IPS DF 19.7 (cell line): ENCODE measurements at places on chromosomes 12 and 14.
A peak's percentile ranks its signal among the peaks of the same experiment; 100 is the strongest.

- DNase-seq = no peak
Measured at GRCh38 chr12:26114720-26115401, 10.0 kb downstream of the BHLHE41 start.

- no peak for DNase-seq
Measured at GRCh38 chr14:80958226-80958625, 2.8 kb downstream of the TSHR start.

GRCh38 chr14:104441275-104442106 is 138.1 kb upstream of the C14orf180 start:
- no peak for DNase-seq

- no peak for DNase-seq
Measured at GRCh38 chr14:77848031-77848430, 48.1 kb downstream of the ADCK1 start.

GRCh38 chr12:90102957-90103652 is 394.5 kb upstream of the ATP2B1 start:
- peak; percentile 7 for DNase-seq

- DNase-seq = no peak
Measured at GRCh38 chr14:33484264-33484663, 466.6 kb downstream of the EGLN3 start.

- DNase-seq = no peak
Measured at GRCh38 chr12:72041811-72042210, 103.2 kb downstream of the TPH2 start.

- no peak for DNase-seq
Measured at GRCh38 chr12:46073321-46073720, 82.9 kb upstream of the SCAF11 start.

DNA sequence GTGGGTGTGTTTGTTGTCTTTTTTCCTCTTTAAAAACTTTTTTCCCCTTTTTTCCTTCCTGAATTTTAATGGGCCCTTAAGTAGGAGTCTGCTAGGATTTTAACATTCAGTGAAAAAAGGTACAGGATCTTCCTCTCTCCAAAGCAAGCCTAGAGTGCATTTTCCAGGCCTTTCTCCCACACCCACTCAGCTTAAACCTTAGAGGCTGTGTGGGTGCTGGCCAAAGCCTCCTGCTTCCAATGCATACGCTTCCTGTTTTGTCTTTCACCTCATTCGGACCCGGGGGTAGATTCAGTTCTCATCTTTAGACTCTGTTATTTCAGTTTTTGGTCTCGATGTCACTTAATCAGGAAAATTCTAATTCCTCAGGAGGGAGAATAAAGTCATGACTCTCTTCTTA is 51.2 kb downstream of the TMEM30B start:
- no peak for DNase-seq

- DNase-seq = no peak
Measured at GRCh38 chr14:81534510-81535074, 939 bp upstream of the SEL1L start.

GRCh38 chr12:27236498-27236897 is 7.6 kb upstream of the STK38L start:
- DNase-seq = no peak

GRCh38 chr12:115032521-115032920 is 348.5 kb upstream of the TBX3 start:
- DNase-seq = no peak

- DNase-seq = no peak
Measured at GRCh38 chr14:100706200-100706599, 20.5 kb upstream of the DLK1 start.

DNA sequence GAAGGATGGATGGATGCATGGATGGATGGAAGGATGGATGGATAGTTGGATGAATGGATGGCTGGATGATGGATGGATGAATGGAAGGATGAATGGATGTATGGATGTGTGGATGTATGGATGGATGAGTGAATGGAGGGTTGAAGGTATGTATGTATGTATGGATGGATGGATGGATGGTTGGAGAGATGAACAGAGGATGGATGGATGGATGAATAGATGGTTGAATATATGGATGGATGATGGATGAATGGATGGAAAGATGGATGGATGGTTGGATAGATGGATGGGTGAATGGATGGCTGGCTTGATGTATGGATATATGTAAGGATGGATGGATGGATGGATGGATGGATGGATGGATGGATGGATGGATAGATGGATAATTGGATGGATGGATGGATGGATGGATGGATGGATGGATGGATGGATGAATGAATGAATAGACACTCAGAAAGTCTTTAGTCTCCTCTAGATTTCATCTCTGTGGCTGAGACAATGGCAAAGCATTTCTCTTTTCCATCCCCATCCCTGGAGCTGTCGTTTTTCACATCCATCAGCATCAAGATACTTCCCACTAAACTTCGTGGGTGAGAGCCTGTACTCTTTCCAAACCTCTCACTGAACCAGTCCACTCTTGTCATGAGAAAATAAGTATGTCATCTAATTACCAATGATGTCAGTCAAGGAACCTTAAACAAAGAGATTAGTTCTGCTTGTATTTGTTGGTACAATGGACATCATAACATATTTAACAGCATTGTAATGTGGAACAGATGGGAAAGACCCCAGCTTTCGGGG is 74.8 kb upstream of the CLMN start:
- no peak for DNase-seq

GRCh38 chr12:57096099-57096572 is 7.2 kb downstream of the NAB2 start:
- DNase-seq = no peak

GRCh38 chr12:98471085-98471484 is 44.3 kb upstream of the TMPO start:
- DNase-seq = no peak

- DNase-seq = no peak
Measured at GRCh38 chr12:120842595-120842994, 61.6 kb downstream of the SPPL3 start.

- no peak for DNase-seq
Measured at GRCh38 chr12:15638231-15638630, 151.0 kb downstream of the EPS8 start.

- no peak for DNase-seq
Measured at GRCh38 chr12:113284751-113285150, 50.2 kb downstream of the SLC8B1 start.

GRCh38 chr12:123062681-123063486 is 82.4 kb downstream of the ARL6IP4 start:
- no peak for DNase-seq

DNA sequence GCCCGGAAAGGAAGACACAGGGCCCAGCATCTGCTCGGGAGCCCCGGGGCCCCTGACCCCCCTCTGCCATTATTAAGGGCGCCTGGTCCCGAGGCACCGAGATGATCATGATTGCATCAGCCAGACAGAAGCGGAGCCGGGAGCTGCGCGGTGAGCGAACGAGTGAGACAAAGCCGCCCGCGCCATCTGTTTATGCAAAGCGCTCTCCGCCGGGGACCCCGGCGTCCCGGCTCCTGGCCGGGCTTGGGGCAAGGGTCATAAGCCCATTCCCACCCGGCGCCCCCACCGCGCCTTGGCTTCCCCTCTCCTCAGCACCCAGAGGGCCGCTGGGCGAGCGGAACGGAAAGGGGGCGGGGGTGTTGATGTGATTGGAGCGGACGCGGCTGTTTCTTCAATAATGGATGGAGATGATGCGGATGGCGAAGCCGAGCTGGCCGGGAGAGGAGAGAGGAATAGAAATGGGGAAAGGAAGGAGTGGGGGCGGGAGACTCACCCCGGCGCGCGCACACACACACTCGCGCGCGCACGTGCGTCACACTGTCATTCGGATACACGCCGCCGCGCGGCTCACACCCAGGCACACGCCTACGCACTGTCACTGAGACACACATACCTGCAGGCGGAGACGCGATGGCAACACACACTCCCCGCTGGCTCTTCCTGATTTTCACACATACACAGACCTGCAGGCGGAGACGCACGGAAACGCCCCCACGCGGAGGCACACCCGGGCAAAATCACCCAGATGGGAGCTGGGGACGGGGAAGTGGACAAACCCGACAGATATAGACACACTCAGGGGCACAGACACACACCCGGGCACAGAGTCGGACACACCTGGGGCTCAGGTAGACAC is 10.7 kb downstream of the STAC3 start:
- no peak for DNase-seq

- no peak for DNase-seq
Measured at GRCh38 chr12:108778053-108778452, 46.7 kb upstream of the CORO1C start.

DNA sequence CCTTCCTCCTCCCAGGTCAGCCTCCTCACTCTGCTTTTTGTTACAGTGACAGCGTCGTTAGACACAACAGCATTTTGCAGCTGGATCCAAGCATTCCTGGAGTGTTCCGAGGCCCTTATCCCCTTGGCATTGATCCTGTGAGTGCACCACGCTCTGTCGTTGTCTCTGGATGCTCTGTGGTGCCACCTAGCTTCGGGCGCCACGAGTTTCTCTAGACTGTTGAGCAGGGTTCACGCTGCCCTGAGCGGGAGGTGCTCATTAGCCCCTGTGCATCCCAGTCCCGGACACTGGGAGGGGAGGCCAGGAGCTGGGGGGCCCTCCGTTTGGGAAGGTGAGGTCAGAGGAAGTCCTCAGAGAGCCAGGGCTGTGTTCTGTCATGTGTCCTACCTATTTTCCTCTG is 17.3 kb upstream of the DNAH10 start:
- no peak for DNase-seq

DNA sequence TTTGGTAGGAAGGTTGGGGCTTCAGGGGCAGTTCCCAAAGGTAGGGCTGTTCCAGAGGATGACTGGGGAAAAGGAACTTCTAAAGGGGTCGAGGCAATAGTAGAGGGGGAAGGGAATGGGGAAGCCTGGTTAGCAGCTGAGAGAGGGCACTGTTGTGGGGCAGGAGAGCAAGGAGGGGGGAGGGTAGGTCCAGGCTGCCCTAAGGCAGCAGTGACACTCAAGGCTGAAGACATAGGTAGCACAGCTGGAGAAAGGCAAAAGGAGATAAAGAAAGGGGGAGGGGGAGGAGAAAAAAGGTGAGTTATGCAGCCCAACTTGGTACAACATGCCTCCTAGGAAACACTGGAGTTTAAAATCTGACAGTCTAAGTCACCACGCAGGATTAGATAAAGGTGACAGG is 3.9 kb downstream of the NACA start:
- no peak for DNase-seq

DNA sequence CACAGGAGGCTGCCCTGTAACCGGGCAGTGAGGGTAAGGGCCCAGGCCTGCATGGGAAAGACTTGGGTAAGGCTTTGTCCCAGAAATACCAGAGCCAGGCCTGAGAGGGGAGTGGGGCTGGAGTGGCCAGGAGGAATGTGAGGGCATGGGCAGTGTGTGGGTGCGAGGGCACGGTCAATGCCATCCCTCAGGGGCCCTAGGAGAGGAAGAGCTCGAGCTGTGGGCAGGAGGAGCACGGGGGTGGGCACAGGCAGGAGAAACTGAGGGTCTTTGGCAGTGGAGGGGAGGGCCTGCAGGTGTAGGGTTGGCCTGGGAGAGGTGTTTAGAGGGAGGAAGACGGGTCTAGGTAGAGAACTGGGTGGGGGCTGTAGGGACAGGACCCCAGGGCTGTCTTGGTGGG is 381.6 kb downstream of the TMEM121 start:
- no peak for DNase-seq

GRCh38 chr12:25769082-25769945 is 189.2 kb upstream of the RASSF8 start:
- no peak for DNase-seq

DNA sequence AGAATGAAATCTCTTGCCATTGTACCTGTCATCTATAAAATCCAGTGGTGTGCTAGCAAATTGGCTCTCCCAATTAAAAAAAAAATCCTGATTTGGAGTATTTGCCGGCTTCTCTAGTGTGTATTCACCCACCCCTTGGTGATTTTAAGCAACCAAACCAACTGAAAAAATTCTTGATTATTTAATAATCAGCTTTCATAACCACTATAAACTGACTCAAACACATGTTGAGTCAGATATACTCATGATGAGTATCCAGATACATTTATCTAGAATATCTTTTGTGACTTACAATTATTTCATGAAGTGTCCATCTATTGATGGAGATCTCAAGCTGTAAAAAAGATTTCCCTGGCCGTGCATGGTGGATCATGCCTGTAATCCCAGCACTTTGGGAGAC is 205.4 kb downstream of the RASSF9 start:
- DNase-seq = no peak

DNA sequence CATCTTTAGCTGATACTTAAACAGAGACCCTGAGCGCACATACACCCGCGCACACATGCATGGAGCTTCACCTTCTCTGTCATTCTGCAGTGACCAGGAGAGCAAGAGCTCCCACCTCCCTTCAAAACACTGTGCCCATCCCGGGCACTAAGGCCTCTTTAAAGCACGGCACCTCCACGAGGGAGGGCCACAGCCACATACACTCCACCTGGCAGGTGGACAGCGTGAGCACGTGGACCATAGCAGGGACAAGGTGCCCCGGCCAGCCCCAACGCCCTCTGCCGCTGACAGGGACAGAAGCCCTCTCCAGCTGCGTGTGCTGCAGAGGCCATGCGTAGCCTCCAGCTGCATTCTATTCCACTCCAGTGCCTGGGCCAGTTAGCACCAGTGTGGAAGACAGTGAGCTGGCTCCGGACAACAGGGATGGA is 5.4 kb downstream of the GAPDH start:
- DNase-seq = no peak

GRCh38 chr12:66446276-66446675 is 144.0 kb downstream of the HELB start:
- DNase-seq = no peak

- no peak for DNase-seq
Measured at GRCh38 chr12:107163413-107163812, 70.1 kb upstream of the CRY1 start.

GRCh38 chr14:34199585-34199984 is 248.7 kb upstream of the EGLN3 start:
- DNase-seq = no peak
